ENCODE measurements at places on chromosomes 3 and 15.

DNA sequence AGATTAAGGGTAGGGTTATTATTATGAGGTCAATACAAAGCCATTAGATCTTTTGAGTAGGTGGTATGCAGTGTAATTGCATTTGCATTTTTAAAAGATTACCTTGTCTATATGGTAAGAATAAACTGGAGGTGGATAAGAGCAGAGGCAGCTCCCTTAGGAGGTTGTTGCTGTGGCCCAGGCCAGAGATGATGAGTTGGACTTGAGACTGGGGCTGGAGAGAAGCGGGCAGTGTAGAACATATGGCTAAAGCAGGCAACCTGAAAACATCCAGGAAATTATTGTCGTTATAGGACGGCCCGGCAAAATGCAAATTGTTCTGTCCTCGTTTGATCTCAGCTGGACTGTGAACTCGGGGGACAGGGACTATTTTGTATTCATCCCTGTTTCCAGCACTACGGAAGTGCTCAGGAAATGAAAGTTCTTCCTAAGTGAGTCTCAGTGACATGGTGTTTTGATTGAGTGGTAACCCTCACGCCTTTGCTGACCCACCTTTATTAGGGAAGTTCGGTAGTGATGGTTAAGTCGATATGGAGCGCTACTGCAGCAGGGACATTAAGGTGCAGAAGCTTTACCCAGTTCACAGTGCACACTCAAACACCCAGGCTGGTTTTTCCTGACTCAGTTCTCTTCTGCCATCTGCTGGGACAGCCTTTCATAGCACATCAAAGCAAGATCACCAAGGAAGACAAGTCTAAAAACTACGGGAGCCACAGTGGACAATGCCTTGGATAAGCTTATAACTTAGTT lies 27.2 kb upstream of the VPS33B start:
- peak; percentile 51 for DNase-seq

- peak; percentile 38 for DNase-seq
Observed at GRCh38 chr15:69807721-69808120, 290.0 kb downstream of the TLE3 start.

DNA sequence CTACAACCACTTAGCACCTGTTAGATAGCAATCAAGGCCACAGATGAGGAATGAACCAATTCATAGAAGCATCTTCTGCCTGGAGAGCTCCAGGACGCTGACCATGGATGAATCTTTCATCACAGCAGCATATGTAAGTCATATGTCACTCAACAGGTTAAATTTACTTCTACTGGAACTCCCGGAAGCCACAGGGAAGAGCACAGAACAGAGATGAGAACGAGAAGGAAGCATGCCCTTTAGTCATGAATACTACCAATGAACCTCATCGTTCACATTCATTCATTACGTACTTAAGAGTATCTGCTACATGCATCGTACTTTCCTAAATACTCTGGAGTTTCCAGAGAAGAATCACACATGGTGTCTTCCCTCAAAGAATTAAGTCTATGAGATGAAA lies 192.8 kb downstream of the STT3B start:
- no peak for DNase-seq

DNA sequence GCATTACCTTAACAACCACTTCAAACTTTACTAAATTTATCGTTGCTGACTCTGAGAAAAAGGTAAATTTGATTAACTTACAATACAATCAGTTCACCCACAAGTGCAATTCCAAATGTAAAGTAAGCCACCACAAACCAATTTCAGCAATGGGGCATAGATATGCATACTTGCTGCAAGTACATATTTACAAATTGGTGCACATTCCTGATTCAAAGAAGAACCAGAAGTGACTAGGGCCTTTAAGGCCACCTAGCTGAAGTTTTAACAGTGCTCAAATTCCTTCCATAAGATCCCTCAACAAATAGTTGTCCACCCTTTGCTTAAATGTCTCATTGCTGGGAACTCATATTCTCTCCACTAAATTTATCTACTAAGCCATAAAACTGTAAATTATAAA lies 67.2 kb downstream of the INO80 start:
- DNase-seq: no peak

Measured in CD4-positive, alpha-beta T cell treated with Interleukin-15 for 1 hour (primary cell).